ENCODE measurements at places on chromosomes 11 and 22.
A peak's percentile ranks its signal among the peaks of the same experiment; 100 is the strongest.

DNA sequence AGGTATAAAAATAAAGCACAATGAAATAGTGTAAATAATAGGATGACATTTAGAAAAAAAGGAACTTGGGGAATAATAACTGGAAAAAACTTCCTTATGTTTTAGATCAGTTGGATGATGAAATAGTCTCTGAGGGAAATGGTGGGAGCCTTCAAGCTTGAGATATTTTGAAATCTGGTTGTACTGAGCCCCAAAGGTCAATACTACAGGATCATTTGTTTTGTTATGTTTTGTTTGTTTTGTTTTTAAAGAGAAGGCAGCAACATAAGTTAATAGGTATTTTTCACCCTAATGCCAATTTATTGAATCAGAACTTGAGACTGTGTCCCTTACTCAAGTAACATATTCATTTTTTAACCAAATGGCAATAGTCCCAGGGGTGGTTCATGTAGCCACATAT, 393.1 kb downstream of the ETS1 start:
- no peak for DNase-seq

GRCh38 chr11:28153586-28153985, 45.4 kb downstream of the METTL15 start:
- DNase-seq: no peak

DNA sequence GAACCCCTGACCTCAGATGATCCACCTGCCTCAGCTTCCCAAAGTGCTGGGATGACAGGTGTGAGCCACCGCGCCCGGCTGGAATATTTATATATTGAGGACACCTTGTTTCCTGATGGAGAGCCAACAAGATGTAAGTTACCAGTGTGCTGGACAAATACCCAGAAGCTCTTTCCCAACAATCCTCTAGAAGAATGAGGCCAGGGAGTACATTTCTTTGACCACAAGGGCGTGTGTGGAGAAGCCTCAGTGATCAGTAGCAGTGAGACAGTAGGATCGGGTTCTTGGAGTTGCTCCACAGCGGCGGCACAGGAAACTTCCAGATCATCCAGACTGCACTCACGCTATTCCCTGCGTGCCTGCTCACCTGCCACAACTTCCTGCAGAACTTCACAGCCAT, 10.3 kb upstream of the POLA2 start:
- no peak for DNase-seq

GRCh38 chr11:62464655-62465054, 45.8 kb downstream of the SCGB1A1 start:
- DNase-seq: no peak

DNA sequence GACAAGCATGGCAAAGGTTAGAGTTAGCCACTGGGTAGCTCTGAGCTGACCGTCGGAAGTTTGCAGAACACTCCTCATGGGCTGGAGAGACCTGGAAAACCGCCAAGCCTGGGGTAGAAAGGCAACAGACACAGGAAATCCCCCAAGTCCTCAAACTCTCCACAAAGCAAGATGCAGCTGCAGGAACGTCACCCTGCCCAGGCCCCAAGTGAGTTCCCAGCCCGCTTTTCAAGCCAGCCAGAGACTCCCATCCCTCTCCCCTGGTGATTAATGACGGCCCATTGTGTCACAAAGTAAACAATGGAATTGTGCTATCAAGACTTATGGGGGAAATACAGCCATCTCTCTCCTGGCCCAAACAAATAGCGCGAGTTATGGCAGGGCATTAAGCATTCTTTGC, 633.0 kb downstream of the TBC1D22A start:
- DNase-seq: peak; percentile 30

GRCh38 chr11:104462341-104462740, 298.4 kb upstream of the PDGFD start:
- peak; percentile 45 for DNase-seq

- DNase-seq: no peak
Measured at GRCh38 chr11:101661559-101661958, 77.8 kb upstream of the TRPC6 start.

- peak; percentile 33 for DNase-seq
Measured at GRCh38 chr11:91761406-91762025, 463.1 kb upstream of the FAT3 start.

DNA sequence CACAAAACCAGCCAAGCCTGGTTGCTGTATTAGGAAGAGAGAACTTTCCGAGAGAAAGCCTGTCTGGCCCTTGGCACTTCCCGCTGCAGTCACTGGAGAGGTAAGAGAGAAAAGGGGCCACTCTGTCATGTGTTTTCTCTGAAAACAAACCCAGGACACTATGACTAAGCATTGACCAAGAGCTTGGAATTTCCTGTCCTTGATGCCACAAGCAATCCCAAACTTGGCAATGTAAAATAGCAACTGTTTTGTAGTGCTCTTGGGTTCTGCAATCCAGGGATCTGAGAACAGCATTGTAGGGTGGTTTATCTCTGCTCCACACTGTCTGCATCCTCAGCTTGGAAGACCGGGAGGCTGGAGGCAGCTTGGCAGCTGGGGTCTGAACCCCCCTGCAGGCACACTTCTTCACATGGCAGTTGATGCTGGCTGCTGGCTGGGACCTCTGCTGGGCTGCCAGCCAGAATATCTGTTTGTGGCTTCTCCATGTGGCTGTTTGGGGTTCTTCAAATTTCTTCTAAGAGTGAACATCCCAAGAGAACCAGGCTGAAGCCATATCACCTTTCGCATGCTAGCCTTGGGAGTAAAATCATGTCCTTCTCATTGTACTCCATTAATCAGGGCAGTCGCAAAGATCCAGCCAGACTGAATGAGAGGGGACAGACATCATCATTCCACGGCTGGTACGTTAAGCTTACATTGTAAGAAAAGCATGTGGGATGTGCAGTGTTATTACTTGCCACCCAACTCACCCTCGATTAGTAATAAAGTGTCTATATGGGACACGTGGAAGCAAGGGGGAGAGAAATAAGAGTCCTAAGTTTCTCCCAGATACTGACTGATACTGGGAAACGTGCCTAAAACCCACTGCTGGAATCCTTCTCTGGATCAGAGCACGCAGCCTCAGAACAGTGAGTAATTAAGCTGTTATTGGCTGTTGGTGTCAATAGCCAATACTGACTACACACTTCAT, 537.4 kb upstream of the B3GAT1 start:
- peak; percentile 26 for DNase-seq

DNA sequence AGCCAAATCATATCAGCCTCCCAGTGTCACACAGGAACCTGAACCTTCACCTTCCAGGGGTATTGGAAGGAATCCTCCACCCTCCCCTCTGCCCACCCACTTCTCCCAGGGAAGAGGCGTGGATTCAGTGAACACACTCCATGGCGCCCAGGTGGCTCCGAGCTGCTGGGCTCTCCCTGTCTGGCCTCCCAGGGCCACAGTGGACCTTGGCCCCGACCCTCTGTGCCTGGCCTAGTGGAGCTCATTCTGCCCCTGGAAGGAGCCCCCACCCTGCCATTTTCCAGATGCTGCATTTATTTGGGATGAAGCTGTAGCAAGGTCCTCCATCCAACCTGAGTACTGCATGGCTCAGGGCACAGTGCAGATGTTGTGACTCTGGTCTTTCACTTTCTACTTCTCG, 1340.1 kb downstream of the TBC1D22A start:
- no peak for DNase-seq

- no peak for DNase-seq
Measured at GRCh38 chr11:119721129-119722120, 7.6 kb downstream of the NECTIN1 start.

GRCh38 chr22:44047891-44048301, 23.8 kb downstream of the PARVB start:
- no peak for DNase-seq

- DNase-seq: peak; percentile 45
Measured at GRCh38 chr11:2664791-2665525, 34.8 kb downstream of the KCNQ1OT1 start.

DNA sequence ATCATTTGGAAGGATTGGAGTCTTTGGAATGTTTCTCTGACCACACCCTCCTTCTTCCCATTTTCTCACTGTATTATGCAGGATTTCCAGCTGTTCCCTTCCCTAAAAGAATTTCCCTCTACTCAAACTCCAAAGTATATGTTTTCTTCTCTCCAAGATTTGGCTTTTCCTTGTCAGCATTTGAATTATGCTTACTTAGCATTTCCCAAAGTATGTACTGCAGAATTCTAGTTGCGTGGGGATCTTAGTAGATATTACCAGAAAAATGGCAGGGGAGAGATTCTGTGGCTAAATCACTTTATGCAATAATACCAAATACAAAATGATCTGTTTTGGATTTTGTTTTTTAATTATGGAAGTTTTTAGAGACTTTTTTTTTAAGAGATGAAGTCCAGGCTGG, 142.3 kb downstream of the OR4C45 start:
- no peak for DNase-seq

GRCh38 chr11:106222626-106223025, 145.2 kb downstream of the AASDHPPT start:
- DNase-seq: no peak

DNA sequence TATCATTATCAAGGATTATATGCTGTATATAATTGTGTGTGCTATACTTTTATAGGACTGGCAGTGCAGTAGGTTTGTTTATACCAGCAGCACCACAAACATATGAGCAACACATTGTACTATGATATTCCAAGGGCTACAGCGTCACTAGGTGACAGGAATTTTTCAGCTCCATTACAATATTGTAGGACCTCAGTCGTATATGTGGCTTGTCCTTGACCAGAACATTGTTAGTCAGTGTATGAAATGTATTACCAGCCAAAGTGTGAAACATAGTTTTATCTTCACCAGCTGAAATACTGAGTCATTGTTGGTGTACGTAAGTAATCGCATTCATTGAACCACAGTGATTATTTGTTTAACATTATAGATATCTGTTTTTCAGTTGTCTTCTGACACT, 20.4 kb downstream of the JHY start:
- no peak for DNase-seq

GRCh38 chr11:119854521-119854920, 125.5 kb upstream of the NECTIN1 start:
- DNase-seq: no peak

- no peak for DNase-seq
Measured at GRCh38 chr11:47863898-47864430, 15.8 kb upstream of the NUP160 start.

- DNase-seq: no peak
Measured at GRCh38 chr11:57353446-57353845, 15.3 kb downstream of the P2RX3 start.

DNA sequence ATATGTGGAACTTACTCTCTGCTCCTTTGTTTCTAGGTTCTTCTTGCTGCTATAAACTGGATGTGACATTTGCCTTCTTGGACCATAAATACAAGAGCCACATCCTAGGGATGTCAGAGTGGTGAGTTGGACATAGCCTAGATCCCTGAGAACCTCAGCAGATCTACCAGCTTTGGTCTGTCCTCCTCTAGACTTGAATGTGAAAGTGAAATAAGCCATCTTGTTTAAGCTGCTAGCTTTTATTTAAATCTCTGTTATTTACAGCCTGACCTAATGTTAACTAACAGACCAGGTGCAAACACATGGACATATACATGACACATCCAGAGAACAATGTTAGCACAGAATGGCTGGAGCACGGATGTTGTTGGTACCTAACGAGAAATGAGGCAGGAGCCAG, 36.0 kb downstream of the SLN start:
- no peak for DNase-seq

DNA sequence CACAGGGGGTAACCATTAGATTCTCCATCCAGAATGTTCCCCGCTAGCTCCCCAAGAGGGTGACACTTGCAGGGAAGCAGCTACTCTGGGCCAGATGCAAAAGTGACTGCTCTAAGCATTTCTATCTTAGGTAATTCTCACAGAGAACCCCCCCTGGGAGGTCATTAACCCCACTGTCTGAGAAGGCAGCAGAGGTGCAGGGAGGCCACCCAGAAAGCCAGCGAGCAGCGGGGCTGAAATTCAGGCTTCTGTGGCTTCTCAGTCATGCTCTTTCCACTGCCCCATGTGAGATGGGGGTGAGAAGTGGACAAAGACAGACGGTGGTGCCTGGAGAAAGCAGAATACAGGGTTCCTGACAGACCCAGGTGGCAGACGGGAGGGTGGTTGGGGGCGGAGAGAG, 114.4 kb upstream of the ASPHD2 start:
- DNase-seq: no peak

GRCh38 chr11:104830080-104830479, 68.2 kb downstream of the CASP12 start:
- DNase-seq: no peak

DNA sequence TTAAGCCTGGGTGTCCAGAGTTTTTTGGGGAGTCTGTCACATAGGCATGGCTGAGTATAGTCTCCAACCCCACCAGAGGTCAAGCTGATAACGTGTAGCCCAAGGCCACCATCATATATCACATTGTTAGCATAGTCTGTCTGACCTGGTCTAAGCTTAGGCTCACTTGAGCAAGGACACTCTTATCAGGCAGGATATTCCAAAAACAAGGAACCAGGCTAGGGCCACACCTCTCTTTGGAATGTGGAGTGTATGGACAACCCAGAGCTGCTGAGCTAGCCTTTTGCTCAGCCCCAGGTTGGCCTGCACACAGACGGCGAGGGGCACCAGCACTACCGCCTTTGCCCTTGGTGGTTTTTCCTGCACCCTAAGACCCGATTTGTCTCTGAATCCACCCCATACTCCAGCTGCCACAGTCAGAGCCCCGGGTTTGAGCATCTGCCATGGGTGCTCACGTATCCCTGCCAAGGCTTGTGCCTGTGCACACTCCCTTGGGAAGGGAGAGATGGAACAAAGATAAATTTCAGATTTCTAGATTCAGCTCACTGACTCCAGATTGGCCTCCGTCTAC, 7.2 kb downstream of the SNAP29 start:
- no peak for DNase-seq

DNA sequence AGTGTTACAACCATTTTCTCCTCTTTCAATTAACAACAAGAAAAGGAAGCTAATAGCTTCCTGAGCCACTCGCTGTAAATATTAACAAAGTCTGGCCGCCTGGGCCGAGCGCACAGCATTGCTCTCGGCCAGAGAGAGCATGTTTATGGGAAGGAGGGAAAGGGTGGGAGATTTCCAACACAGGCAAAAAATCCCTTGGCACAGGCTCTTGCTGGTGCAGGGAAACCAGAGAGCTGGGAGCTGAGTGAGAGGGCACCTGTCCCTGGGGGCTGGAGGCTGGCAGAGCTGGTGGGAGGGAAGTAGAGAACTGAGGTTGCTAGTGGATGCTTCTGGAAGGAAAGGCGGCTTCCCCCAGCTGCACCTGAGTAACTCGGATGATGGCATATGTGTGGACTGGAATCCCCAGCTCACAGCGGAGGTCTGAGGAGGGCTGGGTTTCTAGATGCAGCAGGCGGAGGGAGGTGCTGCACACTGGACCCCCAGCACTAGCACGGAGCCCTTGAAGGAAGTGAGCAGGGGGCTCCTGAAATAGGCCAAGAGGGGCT, 59.6 kb downstream of the FLRT1 start:
- no peak for DNase-seq

Data from femur (tissue), 1 donor.